ENCODE measurements at places on chromosomes 5 and 9.

GRCh38 chr5:96248131-96248530 is 184.9 kb downstream of the PCSK1 start:
- DNase-seq: no peak

- no peak for DNase-seq
Measured at GRCh38 chr9:72794946-72795345, 157.9 kb downstream of the ALDH1A1 start.

- peak; percentile 38 for DNase-seq
Measured at GRCh38 chr5:151745071-151745705, 13.2 kb downstream of the ATOX1 start.

DNA sequence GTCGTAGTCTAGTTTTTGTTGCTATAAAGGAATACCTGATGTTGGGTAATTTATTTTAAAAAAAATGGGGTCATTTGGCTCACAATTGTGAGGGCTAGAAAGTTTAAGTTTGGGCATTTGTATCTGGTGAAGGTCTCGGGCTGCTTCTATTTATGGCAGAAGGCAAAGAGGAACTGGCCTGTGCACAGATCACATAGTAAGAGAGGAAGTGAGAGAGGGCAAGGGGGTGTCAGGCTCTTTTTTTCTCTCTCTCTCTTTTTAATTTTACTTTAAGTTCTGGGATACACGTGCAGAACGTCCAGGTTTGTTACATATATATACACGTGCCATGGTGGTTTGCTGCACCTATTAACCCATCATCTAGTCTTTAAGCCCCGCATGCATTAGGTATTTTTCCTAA is 453.3 kb downstream of the DIRAS2 start:
- no peak for DNase-seq

DNA sequence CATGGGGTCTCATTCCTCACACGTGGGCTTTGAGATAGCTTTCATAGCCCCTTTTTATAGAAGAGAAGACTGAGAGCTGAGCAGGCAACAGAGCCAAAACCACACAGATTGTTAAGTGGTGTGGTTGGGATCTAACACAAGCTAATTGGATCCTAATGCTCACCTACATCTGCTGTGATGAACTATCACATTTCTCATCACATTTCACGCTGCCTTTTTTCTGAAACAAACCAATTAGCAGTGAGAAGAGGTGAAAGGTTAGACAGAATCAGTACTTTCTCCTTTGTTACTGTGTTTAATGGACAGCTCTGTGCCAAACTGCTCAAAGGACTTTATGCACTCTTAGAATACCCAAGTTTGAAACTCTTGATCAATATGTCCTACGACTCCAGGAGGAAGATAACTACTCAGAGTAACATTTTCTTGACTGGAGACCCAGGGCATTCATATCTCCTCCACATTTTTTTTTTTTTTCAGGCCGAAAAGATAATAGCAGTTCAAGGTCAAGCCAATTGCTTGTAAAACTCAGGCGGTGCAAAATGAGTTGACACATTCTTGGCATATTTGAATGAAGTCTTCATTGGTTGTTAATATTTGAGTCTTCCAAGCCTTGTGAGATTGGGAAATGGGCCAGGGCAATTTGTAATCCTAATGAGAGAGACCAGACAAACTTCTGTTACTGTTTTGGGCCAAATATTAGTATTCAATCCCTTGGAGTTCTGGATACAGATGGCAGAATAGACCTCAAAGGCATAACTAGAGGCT is 138.4 kb downstream of the KCTD16 start:
- DNase-seq: no peak

DNA sequence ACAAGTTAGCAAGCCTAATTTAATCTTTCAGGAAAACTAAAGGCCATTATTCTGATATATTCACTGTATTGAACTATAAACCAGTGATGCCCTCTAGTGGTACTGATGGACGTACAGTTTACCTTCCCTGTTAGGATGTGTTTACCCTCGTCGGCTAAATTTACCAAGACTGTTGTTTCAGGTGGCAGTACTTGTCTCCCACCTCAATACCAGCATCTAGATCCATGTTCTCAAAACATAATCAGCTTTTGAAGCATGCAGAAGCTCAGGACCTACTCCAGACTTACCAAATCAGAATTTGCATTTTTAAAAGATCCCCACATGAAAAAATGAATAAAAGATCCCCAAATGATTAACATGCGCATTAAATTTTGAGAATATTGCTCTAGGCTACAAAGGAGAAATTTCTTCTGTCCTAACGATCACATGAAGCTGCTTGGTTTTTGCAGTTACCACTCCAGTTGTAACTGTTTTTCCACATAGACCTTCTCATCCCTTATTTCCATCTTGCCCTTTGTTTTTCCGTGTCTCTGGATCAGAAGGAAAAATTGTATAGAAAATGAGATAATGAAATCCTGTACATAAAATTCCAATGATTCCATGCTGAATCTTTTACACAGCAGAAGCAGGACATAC is 3.2 kb upstream of the BAAT start:
- no peak for DNase-seq

DNA sequence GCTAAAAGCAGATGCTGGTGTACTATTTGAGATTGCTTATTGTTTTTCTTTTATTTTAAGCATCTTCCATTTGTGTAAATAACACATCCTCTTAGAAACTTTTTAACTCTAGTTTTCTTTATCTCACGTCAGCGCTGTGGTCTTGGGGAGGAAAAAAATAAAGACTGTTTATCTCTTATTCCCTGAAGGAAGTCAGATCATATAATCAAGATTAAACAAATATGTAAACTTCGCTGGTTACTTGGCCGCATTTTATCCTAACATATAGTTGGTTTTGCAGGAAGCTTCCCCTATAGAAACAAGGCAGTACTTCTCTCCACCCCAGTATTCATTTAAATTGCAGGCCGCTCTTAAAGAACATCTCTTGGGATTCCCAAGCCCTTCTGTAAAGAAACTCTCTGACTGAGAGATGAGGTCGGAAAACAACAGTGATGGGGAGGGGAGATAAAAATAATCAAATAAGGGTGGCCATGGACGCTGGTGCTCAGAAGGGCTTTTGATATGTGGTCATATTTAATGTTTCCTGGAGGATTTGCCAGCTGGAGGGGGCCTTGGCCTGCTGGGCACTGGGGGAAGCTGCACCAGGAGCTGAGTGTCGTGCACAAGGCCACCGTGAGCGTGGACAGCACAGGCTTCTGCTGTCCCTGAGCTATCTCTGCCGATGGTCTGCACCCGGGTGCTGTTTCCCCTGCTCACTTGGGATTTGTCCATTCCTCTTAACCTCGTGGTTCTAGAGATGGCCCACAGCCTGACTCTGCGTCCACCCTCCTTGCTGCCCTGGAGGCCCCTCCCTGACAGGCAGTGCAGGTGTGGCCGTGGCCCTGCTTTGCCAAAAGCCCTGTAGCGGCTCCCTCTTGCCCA is 23.8 kb downstream of the NEURL1B start:
- DNase-seq: no peak

GRCh38 chr5:56587381-56588130 is 227.8 kb upstream of the MAP3K1 start:
- no peak for DNase-seq

GRCh38 chr9:78707481-78707991 is 410.6 kb downstream of the PSAT1 start:
- DNase-seq: no peak

DNA sequence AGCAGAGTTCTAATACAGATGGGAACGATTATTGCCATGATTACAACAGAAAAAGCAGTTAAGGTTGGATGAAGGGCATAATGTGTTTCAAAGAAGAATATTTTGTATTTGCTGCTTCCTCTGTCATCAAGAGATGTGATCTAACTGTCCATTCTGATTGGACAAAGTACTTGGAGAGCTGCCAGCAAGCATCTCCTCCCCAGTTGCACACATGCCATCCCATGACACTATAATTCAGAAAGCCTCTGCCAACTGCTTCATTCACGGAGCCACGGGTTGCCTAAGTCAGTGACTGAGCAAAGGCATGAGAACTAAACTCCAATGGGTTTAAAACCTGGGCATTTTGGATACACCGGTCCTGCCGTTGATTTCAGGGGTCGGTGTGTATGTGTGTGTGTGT is 253.8 kb downstream of the CRB2 start:
- no peak for DNase-seq

GRCh38 chr9:20403346-20403745 is 219.0 kb downstream of the MLLT3 start:
- DNase-seq: no peak

DNA sequence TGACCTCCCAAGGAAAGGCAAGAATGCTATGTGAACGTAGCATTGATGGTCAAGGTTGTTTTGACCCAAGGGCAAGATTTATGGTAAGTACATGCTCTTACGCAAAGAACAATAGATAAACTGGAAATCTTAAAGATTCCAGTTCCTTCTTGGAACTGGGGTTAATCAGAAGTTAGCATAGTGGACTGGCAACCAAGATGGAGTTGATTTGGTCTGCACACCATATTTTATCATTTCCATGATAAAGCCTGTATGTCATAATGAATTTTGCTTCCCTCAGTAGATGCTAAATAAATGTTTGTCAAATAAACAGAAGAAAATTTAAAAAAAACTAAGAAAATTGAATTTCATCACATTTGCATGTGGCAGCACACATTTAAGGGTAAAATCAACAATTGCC is 242.4 kb upstream of the MEF2C start:
- no peak for DNase-seq

- no peak for DNase-seq
Measured at GRCh38 chr5:74382987-74383593, 257.4 kb downstream of the ENC1 start.

- DNase-seq: no peak
Measured at GRCh38 chr5:150918613-150919012, 13.8 kb upstream of the ZNF300 start.

DNA sequence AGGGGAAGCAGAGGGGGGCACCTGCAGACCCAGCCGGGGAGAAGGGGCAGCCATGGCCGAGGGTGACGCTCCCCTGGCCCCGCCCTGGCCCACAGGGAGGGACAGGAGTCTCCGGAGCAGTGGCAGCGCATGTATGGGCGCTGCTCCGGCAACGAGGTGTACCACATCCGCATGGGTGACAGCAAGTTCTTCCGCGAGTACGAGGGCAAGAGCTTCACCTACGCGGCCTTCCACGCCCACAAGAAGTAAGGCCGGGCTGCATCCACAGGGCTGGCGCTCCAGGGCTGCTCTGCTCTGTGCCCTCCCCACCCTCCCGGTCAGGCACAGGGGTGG is 68.2 kb downstream of the KCNT1 start:
- DNase-seq: no peak

DNA sequence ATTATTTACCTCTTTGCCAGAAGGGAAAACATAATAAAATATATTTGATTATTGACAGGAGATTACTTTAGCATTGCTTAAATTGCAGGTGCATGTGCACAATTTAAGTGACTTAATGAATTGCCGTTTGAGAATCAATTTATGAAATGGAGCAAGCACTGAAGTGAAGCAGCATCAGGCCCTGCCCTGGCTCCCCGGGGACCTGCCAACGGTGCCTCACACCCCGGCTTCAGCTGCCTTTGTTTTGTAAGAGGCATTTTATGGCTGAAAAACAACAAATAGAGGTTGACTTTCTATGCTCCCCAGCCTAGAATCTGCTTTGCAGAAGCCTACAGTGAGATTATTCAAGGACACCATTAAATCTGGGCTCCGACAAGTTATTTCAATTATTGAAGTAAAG is 359.1 kb upstream of the IRX4 start:
- no peak for DNase-seq

DNA sequence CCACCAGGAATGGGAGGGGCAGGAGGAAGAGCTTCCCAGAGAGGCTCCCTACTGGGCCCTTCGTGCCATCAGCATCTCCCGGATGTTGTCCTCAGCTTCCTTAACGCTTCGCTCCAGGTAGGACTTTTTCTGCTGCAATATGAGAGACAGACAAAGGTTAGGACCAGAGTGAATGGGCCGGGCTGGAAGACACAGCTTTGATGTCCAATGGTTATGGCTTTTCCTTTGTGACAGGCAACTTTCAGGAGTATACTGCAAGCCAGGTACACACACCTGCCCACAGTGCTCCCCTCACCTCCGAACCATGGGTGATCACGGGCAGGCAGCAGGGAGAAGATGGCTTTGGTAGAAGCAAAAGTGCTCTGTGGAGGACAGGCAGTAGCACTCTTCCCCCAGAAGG is 57.0 kb downstream of the PFDN1 start:
- DNase-seq: no peak

GRCh38 chr5:132059696-132060500 is 557 bp upstream of the IL3 start:
- no peak for DNase-seq

GRCh38 chr9:33465596-33466564 is 7.8 kb downstream of the NOL6 start:
- no peak for DNase-seq

DNA sequence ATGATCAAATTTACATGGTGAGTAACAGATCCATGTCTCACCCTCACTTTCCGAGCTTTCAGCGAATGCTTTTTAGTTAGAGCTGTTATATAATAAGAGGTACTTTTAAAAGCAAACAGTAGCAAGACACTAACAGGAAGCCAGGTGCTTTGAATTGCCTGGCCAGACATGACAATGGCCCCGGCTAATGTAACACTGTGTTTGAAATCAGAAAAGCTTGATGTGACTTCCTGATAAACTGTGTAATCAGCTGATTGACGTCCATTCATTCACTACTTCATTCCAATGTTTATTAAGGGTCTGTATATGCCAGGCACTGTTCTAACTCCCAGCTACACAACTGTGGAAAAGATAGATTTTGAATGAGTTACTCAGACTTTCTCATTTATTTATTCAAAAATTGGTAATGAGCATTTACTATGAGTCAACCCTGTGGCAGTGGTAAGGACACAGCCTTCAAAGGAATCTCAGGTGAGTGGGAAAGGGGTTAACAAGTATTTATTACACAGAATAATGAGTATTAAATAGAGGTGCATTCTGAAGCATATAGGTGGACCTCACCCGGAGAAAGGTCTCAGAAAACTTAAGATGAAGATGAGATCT is 26.6 kb downstream of the DPYSL3 start:
- DNase-seq: no peak

DNA sequence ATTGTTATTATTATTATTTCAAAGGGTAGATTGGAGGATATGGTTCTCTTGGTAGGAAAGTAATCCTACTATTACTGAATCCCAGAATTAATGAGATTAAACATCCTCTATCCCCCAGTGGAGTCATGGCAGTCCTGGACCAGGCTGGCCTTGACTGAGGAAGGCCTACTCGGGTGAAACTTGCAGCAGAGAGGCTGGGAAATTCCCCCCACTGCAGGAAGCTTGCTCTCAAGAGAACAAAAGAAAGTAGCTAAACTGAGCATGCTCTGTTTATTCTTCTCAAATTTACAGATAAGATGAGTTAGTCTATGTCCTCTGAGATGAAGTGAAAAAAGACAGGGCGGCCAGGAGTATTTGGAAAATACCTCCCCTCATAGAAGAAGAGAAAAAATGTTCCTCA is 233.9 kb upstream of the RPS23 start:
- DNase-seq: no peak

GRCh38 chr5:113524927-113525326 is 11.4 kb downstream of the YTHDC2 start:
- DNase-seq: no peak

DNA sequence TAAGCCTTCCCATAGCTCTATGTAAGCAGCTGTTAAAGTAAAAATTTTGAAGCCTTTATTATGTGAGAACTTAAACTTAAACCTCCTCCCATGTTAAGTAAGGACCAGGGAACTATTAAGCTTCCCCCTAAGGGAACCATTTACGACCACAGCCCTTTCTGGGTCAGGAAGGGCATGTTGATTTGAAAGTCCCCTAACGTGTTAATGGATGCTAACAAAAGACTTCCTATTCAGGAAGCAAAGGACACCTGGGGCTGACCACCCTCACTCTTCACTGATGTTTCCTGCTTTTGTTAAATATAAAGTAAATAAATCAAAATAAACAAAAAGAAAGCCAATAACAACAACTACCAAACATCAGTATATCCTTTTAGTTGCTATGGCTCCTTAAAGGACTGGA is 170.6 kb upstream of the RFX3 start:
- DNase-seq: no peak

- DNase-seq: no peak
Measured at GRCh38 chr9:3360245-3360644, 165.6 kb downstream of the RFX3 start.
